ENCODE measurements at places on chromosomes 1 and 21. TPM values are rescaled to one million over a fixed set of nuclear protein-coding genes. Genes with fewer than 3 reads are reported as not detected.

AADACL4 gene
- total RNA-seq = not detected

ACADM gene
- total RNA-seq = 57.4 TPM

FAM131C gene
- total RNA-seq = 0.45 TPM

DNA sequence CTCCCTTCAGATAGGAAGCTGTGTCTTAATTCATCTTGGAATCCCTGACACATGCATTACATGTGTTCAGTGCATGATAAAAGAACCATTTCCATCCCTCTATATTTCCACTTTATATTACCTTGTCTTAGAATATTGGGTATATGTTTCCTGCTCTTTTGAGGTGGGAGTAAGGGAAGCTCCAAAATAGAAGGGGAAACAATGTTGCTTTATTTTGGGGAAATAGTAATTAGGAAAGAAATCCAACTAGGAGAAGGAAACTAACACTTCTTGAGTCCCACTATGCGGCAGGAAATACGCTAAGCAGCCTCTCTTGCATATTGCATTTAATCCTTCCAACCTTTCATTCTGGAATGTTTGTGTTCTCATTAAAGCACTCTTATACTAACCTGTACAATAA lies 89.4 kb upstream of the VAV3 start:
- no peak for DNase-seq

- DNase-seq = no peak
Observed at GRCh38 chr1:94971491-94971924, 44.6 kb upstream of the CNN3 start.
